ENCODE measurements at places on chromosomes 1 and 21.
A peak's percentile ranks its signal among the peaks of the same experiment; 100 is the strongest.

DNA sequence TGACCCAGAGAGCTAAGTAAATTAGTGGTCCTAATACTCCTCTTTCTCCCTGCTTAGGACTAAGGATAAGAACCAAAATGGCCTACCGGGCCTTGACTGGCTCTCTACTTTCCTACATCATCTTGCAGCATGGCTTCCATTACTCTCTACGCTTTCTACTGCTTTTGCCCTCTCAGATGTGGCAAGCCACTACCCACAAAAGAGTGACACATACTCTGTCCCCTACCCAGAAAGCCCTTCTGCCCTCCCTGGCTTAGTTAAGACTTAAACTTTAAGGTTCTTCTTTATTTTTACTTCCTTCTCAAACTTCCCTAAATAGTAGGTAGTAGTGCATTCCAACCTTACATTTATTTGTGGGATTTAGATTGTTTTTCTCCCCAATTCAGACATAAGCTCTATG, 228.1 kb downstream of the TPR start:
- DNase-seq: no peak

- DNase-seq: no peak
Observed at GRCh38 chr1:213960963-213961362, 26.8 kb upstream of the PROX1 start.

- DNase-seq: no peak
Observed at GRCh38 chr1:25797939-25798338, 2.1 kb upstream of the SELENON start.

- DNase-seq: peak; percentile 94
Observed at GRCh38 chr1:109739738-109740614, 862 bp downstream of the GSTM3 start.

GRCh38 chr1:81498471-81499462, 302.0 kb upstream of the ADGRL2 start:
- DNase-seq: peak; percentile 20

DNA sequence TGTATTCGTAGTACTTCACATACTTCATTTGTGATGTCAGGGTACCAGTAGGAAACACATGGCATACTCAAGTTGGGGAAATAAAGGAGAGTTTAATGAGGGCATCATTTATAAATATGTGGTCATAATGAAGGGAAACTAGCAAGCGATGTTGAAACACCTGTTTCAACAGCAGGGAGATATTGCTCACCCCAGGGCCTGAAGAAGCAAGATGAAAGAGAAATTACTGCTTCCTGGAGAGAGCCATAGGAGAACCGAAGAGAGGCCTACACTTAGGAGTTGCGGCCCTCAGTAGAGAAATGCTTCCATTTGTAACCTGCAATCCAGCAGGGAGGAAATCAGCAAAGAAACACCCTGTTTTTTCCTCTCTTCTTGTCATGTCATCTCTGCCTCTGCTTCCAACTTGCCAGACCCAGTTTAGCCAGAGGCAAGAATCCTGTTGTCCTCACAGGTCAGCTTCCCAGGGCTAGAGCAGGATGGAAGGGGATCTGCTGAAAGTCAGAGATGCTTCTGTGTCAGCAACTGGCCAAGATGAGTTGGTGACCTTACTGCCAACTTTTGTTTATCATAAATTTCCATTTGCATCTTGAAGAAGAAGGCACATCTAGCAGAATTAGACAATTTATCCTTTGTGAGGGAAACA, 67.6 kb upstream of the TSPAN2 start:
- no peak for DNase-seq

GRCh38 chr21:42296501-42296900, 18.7 kb downstream of the TFF3 start:
- DNase-seq: no peak

DNA sequence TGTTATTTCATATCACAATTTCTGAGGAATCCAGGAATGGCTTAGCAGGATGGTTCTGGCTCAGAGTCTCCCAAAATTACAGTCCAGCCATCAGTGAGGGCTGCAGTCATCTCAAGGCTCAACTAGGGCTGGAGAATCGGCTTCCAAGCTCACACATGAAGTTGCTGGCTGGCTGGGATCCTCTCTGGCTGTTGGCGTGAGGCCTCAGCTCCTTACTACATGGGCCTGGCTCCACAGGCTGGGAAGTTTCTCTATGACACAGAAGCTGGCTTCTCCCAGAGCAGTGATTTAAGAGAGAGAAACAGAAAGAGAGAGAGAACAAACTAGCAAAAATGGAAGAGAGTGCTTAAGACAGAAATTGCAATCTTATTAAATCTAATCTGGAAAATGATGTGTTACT, 38.8 kb upstream of the RGS8 start:
- peak; percentile 85 for DNase-seq

- DNase-seq: no peak
Observed at GRCh38 chr21:40512590-40512989, 334.4 kb downstream of the DSCAM start.

DNA sequence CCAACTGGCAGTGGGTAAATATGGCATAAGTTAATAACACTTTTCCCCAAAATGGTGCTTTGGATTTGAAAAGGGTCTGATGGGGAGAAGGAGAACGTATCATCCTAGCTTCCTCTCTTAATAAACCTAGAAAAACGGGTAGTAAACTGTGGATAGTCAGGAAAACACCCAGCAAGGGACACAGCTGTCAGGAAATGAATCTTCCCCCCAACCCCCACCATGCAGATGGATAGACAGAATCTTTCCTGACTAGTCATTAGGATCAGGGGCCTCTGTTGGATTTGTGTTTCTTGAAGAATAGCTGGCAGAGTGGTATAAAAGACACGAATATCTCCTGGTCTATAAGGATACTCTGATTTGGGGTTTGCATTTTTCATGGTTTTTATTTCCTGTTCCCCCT, 22.5 kb upstream of the LAX1 start:
- peak; percentile 20 for DNase-seq

DNA sequence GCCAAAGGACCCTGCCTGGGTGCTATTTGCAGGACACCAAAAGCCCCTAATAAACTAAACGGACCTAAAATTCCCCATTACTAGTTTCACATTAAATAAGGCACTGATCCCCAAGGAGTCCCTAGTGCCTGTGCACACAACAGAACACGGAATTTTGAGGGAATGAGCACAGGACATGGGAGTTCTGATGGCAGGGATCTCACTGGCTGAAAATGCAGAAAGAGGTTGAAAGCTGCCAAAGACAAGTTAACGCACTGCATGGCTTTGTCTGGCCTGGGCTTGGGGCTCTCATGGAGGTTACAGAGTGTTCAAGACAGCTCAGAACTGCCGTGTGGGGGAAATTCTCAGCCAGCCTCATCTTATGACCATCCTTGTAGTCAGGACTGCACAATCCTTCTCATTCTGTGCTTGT, 15.6 kb upstream of the ATP1B1 start:
- DNase-seq: no peak

GRCh38 chr1:28115267-28115666, 26.9 kb upstream of the EYA3 start:
- no peak for DNase-seq

DNA sequence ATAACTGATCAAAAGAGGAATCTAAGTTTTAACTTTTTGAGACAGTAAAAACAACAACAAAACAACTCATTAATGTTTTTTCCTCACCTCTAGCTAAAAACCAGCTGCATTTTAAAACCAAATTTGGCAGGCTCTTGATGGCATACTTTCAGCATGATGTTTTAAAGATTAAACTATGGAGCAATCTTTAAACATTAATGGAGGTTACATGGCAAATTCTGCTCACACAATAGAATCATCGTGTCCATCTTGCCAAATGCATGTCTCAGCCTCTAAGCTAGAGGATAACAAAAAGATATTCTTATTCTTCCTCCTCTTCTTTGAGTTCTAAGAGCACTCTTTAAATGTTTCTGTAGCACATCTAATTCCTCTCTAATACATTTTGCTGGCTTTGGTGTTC, 579.8 kb upstream of the PKN2 start:
- DNase-seq: no peak

DNA sequence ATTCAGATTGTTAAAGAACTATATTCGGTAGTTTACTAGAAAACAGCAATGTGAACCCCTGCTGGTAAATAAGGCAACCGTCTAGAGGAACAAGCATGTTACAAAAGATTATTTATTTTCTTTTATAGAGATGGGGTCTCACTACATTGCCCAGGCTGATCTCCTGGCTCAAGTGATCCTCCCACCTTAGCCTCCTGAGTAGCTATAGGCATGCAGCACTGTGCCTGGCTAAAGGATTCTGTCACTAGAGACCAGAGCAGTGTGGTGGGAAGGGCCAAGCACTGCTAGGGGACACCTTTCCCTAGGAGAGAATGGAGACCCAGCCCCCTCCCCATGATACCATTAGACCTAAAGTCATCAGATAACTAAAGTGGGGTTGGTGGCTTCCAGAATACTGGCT, 28.9 kb downstream of the SLC27A3 start:
- DNase-seq: no peak

DNA sequence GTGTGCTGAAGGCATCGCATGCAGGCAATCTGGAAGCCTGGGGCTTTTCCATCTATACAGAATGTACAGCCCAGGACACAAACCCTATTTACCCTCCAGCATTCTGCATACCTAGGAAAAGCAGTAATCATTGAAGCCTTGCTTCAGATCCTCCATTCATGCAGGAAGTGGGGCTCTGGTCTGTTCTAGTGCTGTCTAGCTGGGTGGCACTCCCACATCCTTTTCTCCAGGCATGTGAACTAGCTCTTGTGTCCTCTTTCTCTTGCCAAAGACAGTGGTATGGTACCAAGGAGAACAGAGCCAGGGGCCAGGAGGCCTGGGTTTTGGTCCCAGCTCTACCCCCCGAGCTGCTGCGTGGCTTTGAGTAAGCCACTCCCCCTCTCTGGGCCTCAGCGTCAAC, 21.7 kb downstream of the LRP8 start:
- no peak for DNase-seq

DNA sequence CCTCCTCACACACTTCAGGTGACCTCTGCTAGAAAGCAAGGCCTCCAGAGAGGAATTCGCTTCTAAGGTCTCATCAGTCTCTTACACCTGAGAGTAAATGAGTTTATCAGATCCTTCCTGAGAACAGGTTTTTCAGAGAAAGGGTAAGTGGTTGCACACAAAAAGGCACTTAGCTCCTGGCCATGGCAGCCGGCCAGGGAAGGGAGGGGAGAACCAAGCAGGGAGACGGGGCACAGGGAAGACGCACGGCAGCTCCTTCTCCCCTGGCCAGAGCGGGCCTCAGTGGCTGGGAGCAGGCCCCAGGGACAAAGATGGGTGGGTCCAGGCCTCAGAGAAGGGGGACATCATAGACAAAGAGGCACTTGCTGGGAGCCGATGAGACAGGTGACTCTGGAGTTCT, 3.6 kb upstream of the TNNT2 start:
- no peak for DNase-seq

DNA sequence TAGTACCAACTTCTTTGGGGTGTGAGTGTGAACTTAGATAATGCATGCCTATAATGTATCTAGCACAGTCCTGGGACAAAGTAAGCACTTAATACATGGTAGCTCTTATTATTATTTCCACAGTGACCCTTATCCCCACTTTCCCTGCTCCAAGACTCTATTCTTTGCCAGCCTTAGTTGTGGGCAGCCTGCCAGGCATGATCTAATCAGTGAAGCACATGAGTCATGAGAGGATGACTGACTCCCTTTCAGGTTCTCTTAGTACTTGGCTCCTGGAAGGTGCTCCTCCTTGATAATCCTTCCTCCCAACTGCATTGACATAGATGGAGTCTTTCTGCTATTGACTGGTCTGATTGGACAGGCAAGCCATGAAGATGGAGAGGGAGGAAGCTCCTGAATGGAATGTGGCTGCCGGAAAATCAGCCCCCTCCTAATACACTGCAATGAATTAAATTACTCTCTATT, 17.4 kb upstream of the GNG12 start:
- DNase-seq: peak; percentile 40

DNA sequence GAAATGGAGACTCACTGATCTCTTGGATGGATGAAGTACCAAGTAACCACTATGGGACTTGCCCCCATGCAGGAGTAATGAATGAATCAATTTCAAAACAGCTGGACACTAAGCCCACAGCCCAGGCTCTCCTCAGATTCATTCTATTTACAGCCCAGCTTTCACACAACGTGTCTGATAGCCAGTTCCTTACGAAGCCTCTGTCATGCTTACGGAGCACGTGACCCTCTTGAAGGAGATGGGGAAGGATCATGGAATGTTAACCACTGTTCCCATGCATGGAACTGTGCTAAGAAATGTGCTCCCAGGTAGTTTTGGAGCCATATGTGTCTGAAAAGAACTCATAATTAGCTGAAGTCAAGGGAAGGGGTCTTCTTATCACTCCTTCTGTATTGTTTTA, 124.1 kb downstream of the KIF26B start:
- DNase-seq: no peak

DNA sequence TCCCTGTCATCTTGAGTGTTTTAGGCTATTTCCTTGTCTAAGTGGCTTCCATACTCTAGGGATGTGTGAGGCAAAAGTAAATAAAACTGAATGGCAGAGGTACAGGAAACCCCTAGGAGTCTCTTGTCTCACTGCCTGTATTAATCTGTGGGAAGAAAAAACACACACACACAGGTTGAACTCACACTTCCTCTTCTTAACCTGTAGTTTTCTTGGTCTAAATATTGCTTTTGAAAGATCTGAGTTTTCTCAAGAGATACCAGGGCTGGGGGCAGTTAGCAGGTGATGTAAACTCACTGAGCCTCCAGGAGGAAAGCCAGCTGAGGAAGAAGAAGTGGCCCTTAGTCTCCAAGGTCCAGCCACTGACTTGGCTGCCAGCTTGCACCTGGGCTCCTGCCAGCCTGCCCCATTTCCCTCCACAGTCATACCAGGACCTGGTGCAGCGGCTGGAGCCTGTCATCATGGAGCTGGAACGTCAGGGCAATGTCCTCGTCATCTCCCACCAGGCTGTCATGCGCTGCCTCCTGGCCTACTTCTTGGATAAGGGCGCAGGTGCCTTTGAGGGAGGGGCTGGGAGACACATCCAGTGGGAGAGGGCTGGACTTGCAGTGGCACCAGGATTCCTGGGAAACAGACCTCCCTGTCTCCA, 16.9 kb downstream of the PFKFB2 start:
- no peak for DNase-seq
